ENCODE measurements at places on chromosomes 2 and 18.

DNA sequence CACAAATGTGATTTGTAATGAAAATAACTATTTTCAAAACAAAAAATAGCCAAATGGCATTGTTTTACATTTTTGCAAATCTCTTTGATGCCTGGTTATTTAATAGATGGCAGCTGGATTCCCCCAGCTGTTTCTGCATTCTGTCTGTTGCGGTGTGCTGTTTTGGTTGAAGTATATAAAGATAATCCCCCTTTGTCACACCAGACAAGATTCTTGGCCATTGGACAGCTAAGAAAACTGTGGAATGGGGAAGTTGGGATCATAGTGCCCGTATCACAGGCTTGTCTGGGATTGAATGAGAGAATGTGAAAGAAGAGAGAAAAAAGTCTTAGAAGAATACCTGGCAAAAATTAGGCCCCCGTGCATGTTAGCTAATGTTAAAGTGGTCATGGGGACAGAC is 19.5 kb upstream of the LYPD6B start:
- no peak for DNase-seq

- DNase-seq = no peak
Measured at GRCh38 chr18:10029711-10030110, 115.9 kb downstream of the VAPA start.

GRCh38 chr2:232332940-232333259 is 45.7 kb upstream of the ALPP start:
- DNase-seq = no peak

DNA sequence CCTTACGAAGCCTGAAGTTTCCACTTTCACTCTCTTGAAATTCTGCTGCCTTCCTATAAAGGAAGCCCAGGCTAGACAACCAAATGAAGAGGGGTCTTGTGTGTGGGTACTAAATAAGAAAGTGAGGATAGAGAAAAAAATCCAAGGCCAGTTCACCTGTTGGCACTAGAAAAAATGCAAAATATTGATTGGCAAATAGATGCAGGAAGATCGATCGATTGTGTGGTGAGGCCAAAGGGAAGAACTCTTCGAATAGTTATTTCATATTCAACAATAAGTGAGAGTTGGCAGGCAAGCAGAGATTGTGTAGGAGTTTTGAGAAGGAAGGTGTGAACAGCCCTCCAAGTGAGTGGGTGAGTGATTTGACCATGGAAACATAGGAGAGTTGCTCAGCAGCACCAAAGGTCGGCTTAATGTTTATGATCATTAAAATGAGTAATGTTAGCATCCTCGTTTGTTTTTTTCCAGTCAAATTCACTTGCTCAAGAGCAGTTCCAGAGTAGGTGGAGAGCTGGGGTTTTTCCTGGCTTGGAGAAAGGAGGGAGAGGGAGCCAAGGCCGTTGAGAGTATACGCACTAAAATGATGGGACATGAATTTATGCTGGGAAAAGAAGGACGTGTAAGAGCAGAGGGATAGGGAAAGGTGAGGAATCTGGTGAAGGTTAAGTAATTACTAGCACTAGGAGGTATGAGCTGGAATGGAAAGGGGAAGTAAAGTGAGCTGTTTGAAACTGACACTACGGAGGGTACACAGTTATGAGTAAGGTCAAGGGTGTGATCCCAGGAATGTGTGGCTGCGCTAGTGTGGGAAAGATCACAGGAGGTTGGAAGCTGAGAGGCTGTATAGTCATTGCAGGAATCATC is 1.1 kb upstream of the NAPG start:
- no peak for DNase-seq

- DNase-seq = peak; percentile 3
Measured at GRCh38 chr2:240960309-240960970, 38.0 kb upstream of the SNED1 start.

DNA sequence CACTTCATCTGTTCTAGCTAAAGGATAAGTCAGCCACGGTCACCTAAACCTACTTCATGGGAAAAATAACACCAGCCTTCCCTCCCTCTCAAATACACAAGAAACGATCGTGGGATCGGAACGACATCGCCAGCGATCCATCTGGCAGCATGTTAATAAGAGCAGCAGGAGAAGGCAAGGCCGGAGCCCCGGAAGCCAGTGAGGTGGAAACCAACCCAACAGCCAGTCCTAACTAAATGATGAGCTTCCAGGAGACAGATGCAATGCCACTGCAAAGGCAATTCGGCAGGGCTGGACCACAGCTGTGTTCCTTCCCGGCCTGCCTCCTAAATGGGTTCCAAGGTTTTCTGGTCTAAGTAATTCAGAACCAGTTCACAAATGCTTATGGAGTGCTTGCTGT is 117.5 kb downstream of the TMEM163 start:
- DNase-seq = no peak

DNA sequence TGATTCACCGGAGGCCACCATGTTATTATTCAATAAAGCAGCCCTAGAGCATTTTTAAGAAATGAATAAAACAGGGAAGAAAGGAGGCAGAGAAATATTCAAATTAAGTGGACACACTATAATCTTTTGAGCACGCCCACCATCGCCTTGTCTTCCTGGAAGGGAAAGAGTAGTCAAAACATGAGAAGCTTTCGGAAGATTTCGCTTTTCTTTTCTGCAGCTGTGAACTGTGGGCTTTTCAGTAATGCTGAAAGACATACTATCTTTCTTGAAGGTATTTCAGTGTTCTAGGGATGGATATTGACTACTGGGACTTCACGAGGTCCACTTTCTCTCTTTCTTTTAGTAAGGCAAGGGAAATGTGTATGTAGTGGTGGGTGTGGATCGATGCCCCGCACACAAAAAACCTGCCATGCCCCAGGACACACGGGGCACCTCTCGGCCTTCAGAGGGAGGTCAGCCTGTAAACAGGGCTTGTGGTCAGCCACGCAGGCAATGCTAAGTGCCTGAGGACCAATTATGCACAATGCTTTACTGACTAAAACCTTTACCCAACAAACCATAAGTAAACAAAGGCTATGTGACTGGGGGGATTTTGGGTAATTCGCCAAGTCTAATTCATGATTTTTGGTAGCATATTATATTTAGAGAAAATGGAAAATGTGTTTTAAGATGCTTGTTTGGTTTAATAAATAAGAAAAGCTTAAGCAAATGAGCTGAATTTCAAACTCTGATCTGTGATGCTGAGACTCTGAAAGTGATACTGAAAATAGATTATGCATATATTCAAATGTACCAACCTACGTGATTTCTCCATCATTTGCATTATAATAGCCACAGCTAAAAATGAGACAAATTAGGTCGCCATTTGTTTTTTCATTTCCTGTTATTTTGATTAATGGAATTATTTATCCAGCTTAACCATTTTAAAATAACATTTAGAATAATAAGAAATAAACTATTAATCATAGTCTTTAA is 130.5 kb downstream of the ZNF516 start:
- DNase-seq = no peak

DNA sequence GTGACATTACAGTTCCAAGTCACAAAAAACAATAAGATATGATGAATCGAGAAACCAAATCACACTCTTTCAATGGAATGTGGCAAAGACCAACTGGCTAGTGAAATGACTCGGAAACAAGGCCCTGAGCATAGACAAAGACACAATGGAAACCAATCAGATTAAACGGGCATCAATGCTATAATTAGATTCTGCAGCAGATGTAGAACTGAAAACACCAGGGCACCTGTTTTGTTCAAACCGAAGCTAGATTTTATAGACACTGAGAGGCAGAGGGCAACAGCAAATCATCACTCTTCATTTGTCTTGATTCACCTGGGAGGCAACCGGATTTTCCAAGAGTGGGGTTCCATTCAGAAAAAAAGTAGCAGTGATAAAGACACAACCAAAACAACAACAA is 92.8 kb upstream of the BARD1 start:
- peak; percentile 82 for DNase-seq

GRCh38 chr2:47038656-47039488 is 116.2 kb downstream of the STPG4 start:
- DNase-seq = peak; percentile 17

All from NCI-H1417 (cell line).